NCI-H146 (cell line): ENCODE measurements at places on chromosomes 3 and 15.

GRCh38 chr3:149547954-149548668 is 73.6 kb downstream of the TM4SF4 start:
- DNase-seq = no peak

GRCh38 chr3:135965129-135965505 is 411 bp upstream of the PPP2R3A start:
- no peak for DNase-seq

- no peak for DNase-seq
Observed at GRCh38 chr15:68782589-68783161, 38.0 kb downstream of the ANP32A start.

- DNase-seq = no peak
Observed at GRCh38 chr3:188959013-188959412, 212.8 kb upstream of the TPRG1 start.

GRCh38 chr15:96320703-96321638 is 9.5 kb upstream of the NR2F2 start:
- DNase-seq = no peak

DNA sequence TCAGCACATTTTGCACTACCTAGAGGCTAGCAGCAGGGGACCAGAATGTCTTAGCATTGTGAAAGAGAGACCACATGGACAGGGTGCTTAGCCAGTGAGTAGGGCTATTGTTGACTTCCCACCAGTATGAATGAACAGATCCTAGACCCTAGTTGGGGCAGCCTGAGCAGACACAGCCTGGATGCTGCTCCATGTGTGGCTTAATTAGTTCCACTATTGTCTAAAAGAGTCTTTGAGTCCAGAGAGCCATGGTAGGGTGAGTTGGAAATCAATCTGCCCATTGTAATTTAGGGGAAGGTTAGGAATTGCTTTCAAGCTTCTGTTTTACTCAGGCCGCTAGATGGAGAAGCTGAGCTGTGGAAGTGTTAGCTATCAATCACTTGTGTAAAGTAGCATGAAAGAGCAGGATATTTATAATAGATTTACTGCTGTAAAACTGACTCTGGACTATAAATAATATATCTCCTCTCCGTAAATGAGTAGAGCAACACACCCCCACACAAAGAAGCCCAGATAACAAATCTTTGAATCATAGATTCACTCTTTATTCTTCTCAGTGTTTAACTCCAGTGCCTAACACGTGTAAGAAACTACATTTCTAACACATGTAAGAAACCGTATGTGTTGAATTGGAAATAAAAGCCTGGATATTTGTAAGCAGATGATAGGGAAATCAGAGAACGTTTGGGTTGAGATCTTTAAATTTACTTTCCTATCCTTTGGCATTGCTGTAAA is 4.1 kb upstream of the GCSAM start:
- peak; percentile 65 for DNase-seq

DNA sequence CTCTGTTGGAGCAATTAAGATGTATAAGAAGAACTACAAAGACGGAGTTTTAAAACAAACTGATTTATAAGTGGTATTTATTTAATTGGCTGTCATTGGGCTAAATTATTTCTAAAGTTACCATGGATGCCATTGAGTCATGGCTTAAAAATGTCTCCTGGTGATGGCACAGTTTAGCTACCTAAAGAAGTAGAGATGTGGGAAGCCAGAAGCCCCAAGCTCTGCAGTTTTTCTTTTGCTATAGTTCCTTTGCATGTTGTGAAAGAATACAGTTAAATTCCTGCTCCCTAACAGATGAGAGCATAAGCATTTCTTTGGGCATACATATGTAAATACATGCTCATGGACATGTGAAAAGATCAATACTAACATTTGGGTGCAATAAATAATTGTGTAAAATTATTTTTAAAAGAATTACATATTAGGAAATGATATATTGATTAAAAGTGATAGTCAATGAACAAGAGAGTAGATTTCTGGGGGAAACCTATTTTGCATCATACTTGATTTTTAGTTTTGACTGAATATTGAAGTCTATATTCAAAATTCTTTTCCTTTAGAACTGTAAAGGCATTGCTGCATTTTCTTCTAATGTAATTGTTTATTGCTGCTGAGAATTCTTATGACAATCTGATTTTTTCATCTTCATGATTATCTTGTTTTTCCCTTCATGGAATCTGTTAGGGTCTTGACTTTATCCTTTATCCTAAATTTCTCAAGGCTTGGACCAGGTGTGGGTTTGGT is 2.1 kb downstream of the OPA1 start:
- no peak for DNase-seq

GRCh38 chr3:15063238-15063637 is 1.9 kb downstream of the MRPS25 start:
- no peak for DNase-seq

DNA sequence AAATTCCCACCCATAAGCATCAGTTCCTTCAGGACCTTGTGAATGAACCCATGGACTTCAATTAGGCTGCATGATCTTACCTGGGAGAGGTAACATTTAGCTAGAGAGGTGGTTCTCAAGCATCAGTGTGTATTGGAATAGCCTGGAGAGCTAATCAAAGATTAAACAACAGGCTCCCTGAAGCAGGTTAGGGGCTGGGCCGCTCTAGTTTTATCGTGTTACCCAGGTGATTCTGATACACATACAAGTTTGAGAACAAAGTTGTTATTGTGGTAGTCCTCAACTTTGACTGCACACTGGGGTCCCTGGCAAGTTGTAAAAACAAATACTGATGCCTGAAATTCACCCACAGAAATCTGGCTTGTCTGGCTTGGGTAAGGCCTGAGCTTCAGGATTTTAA is 31.2 kb downstream of the MYH15 start:
- DNase-seq = no peak

GRCh38 chr3:46573701-46574100 is 7.6 kb upstream of the LRRC2 start:
- no peak for DNase-seq

DNA sequence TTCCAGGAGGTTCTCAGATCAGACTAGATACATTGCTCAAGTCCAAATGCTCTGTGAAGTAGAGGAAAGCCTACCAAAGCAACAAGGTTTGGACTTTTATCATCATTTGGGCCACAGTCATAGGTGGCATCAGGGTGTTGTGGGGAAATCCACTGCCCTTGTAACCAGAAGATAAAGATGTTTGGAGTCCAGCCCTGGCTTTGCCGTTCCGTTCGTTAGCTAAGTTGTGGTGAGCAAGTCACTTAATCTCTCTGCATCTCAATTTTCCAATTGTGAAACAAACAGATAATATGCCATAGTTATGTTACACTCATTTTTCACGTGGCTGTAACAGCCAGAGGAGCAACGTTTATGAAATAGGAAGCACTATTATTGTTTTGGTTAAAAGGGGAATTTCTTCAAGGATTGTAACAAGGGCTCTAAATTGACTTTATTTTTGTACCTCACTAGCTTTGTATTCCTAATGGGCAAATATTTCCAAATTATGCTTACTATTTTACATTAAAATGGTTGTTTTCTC is 125.6 kb downstream of the CD47 start:
- no peak for DNase-seq
